ENCODE measurements at places on chromosomes 1 and 21.

DNA sequence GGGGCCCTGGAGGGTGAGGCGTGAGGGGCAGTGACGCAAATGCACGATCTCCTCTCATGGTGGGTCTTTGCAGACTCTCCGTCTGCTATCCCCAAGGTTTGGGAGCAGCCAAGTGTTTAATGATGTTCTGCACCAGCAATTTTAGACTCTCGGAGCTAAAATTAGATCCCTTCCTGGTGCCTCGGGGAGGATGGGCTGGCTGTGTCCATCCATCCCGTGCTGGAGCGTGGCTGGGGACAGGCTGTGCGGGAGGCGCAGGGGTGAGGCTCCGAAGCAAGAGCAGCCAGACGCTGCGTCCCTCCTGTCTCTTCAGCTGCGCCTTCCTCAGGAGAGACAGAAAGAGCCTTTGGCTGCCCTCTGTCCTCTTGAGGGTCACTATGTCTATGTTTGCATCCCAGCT lies 387.6 kb downstream of the CAMTA1 start:
- DNase-seq = no peak

DNA sequence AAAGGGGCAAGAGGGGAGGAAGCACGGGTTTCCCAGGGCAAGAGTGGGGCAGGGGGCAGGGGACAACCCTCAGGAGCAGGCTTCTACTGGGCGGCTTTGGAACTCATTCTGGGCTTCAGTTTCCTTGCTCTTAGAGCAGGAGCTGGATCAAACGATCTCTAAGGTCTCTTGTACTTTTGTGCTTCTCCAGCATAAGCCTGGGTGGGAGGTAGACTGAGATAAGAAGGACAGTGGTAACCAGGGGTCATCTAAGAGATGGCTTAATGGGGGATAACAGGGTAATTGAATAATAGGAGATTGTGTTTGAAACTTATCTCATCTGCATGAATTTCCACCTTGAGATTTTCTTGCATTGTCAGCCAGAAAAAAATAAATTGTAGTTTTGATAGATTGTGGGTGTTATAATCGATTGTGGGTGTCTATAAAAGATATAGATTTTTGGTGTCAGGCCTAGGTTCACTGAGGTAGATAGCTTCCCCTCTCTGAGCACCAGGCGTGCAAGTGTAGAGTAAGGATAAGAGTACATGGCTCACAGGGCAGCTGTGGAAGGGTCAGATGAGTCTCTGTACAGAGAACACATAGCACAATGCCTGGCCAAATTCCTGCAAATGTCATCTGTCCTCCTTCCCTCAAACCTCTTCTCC lies 68.0 kb downstream of the CD58 start:
- no peak for DNase-seq

GRCh38 chr1:214216779-214217178 lies 64.2 kb upstream of the SMYD2 start:
- DNase-seq = no peak

- DNase-seq = no peak
Measured at GRCh38 chr1:169527451-169528214, 41.9 kb upstream of the SLC19A2 start.

- DNase-seq = no peak
Measured at GRCh38 chr1:233064988-233065387, 114.6 kb downstream of the NTPCR start.

GRCh38 chr1:206905295-206906164 lies 8.3 kb downstream of the IL24 start:
- DNase-seq = no peak

- no peak for DNase-seq
Measured at GRCh38 chr1:233327651-233328141, at the start of gene MAP3K21. MAP3K21 (plus strand) TSS chr1:233327724; CDS start chr1:233328029, 305 bp downstream.

DNA sequence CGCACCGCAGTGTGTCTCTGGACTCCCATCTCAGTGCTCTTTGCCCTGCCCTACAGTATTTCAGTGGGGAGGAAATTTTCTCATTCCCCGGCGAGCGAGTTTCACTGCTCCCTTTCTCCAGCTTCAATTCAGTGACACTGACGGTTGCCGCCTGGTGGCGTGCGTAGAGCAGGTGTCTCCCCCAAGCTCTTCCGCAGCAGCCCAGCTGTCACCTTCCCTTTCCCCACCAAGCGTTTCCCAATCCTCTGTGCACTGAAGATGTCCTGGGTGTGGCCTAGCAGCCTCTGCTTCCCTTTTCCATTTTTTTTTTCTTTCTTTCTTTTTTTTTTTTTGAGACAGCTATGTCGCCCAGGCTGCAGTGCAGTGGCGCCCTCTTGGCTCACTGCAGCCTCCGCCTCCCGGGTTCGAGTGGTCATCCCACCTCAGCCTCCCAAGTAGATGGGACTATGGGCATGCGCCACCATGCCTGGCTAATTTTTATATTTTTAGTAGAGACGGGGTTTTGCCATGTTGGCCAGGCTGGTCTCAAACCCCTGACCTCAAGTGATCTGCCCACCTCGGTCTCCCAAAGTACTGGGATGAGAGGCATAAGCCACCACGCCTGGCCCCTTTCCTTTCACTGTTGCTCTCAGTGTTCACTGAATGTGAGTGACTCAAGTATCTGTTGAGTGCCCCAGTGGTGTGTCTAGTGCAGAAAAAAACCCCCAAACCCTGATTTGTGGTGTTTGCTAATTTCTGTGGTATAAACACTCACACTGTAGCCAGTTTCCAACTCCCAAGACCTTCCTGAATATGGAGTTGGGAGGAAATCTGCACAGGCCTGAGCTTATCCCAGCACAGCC lies 30.1 kb downstream of the TNFRSF1B start:
- no peak for DNase-seq

DNA sequence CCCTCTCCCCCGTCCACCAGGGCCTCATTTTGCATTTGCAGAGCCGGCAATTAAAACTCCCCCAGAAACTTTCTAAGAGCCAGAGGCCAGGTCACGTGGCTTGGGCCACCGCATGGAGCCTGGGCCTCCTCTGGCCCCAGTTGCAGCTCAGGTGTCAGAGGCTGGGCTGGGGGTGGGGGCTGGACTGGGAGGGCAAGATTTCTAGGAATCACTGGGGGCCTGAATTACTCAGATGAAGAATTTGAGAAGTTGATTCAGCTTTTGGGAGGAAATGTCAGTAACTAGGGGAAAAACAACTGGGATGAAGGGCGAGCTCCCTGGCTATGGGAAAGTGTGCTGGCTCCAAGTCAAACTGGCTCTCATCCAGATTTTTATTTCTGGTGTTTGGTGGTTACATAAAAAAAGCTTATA lies 151.0 kb downstream of the CDC7 start:
- DNase-seq = no peak

GRCh38 chr1:183995322-183996039 lies 42.0 kb downstream of the COLGALT2 start:
- DNase-seq = no peak

- DNase-seq = no peak
Measured at GRCh38 chr1:95375174-95375573, 141.2 kb downstream of the RWDD3 start.

DNA sequence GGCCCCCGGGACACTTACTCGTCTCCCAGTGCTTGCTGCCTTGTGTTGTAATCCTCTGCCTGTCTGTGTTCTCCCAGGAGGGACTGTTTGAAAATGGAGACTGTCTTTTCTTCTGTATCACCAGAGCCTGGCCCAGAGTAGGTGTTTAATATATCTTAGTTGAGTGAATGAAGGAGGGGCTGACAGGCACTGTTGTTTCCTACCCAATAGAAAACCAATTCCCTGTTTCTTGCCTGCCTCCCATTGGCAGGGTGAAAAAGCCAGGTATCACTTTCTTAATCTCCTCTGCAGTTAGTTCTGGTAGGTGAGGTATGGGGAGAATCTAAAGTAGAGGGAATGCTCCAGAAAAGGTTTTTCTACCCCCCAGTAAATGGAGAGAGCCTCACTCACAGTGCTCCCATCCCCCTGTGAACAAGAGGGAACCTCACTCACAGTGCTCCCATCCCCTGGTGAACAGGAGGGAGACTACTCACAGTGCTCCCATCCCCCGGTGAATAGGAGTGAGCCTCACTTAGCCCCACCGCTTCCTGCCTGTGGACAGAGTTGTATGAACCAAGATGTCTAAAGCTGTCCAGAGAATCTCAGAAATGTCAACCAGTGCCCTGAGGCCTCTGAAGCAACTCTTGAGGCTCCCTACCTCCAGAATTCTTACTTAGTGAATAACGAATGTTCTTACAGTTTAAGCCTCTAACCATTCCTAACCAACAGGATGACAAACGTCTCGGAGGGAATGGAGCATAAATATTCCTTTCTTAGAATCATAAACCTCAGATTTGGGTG lies at the start of gene GJA5:
TSS of gene GJA5 (minus strand) at position 122 of the 780 bp plus-strand sequence. CDS start 1,364 bp downstream, outside the sequence.
- DNase-seq = no peak

DNA sequence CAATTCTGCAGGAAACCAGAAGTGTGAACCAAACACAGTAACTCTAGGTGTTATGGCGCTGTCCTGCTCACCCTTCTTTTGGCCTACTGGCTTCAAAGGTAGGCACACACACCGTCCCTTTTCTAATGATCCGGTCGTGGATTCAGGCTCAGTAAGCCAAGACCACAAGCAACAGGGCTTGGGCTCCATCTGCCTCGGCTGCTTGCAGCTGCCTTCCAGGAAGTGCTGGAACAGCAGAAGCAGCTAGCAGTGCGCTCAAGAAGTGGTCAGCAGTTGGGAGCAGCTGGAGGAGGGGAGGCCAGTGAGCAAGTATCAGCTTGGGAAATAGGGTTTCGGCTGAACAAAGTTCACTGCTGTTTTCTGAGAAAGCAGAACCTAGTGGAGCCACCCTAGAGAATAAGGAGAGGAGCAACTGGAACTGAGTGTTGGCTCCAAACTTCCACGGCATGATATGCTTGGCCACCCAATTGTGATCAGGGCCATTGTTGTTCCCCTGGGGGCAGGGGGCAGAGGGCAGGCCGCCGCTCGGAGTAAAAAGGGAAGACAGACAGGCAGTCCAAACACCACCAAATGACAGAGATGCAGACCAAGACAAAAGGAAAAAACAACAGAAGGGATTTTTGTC lies 173.4 kb downstream of the TOMM20 start:
- DNase-seq = no peak

DNA sequence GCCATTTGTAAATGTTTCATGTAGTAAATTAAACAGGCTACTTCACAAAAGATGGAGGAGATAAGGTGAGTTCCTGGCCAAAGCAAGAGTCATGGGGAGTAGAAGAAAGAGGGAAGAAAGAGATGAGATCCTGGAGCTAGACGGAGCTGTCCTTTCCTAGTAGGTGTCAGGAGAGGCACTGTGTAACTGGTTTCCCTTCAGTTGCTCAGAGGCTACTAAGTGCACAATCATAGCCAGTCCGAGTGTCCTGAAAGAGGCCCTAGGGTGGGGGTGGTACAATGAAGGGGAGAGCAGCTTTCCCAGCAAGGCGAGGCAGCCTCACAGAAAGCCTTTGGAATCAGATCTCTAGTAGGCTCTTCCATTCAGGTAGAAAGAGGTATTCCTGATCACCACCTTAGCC lies 390.9 kb downstream of the KCNH1 start:
- DNase-seq = no peak

- DNase-seq = no peak
Measured at GRCh38 chr1:39925721-39926342, 24.1 kb upstream of the MYCL start.

DNA sequence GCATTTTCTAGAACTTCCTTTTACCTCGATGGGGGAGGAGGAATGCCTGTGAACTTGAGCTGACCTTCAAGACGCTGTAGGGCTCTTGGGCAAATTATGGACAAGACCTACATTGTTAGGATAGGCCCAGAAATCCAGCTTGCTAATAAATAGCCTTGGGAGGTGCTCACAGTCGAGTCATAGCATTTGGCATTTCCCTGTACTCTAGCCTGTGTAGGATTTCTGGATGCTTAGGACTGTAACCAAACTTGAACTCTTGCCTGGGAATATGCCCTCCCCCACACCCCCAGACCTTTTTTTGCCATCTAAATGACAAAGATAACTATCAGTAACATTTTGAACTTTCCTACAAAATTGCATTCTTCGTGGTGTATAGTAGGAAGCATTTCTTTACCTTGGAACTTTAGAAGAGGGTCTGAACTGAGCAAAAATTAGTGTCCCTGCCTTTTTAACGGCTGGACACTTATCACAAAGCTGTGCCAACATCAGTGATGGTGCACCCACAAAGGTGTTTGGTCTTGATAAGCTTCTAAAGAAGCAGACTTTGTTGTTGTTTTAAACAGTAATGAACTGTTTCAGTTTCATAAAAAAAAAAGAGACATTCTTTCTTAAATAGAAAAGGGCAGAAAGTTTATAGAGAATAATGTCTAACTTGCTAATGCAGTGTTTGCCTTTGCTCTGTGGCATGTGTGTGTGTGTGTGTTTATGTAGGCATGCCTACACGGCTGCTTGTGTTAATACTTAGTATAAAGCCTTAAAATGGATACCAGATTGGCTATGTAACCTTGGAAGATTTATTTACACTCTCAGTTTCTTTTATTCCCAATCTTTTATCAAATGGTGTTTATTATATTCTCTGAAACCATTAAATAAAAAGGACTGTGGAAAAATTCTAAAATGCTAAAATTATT lies 88.2 kb downstream of the NFIA start:
- peak; percentile 77 for DNase-seq

- no peak for DNase-seq
Measured at GRCh38 chr1:164787834-164788231, 228.8 kb downstream of the PBX1 start.

DNA sequence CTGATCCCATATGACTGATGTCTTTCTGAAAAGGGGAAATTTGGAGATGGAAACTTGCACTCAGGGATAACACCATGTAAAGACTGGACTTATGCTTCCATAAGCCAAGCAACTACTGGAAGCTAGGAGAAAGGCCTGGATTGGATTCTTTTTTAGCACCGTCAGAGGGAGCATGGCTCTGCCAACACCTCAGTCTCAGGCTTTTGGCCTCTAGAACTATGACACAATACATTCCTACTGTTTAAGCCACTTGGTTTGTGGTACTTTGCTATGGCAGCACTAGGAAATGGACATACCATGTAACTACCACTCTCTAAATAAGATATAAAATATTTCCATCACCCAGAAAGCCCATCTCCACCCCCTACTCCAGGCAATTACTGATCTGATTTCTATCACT lies 139.7 kb downstream of the CYYR1 start:
- DNase-seq = no peak

DNA sequence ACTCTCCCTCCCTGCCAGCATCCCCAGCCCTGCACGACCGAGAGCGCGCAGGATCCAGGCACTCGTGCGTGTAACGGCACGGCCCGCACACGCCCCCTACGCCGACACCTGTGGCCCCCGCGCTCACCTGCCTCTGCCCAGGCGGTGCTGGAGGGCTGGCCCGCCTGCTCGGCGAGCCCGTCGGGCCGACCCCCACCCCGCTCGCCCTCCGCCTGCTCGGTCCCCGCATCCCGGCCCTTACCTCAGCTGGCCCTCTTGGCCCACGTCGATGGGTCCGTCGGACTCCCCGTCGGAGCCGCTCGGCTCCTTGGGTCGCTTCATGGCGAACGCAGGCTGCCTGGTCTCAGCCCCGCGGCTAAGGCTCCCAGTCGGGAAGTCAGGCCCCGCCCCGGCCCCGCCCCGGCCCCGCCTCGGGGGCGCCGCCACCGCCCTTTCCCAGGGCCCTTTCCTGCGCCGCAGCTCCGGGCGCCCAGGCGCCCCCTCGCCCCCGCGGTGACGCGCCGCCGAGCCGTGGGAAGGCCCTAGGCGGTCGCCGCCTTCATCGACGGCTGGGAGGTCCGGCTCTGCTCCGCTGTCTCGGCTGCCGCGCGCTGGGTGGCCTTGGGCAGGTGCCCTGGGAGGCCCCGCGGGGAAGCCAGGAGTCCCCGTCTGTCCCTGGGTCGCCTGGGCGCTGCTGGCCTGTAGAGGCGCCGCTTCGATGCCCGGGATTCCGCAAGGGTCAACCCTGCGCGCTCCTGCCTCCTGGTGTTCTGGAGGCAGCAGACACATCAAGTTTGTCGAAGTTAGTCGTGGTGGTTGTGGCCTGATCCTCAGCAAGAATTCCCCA lies at the start of gene HEYL:
TSS of gene HEYL (minus strand) at position 339 of the 826 bp plus-strand sequence. CDS start at position 321, 18 bp downstream.
- peak; percentile 63 for DNase-seq

GRCh38 chr1:183023146-183023600 lies at the start of gene LAMC1:
LAMC1 (plus strand) TSS chr1:183023420; CDS start chr1:183023717, 297 bp downstream.
- peak; percentile 65 for DNase-seq

- DNase-seq = no peak
Measured at GRCh38 chr1:26276432-26276838, 3.5 kb upstream of the SH3BGRL3 start.
